ENCODE measurements at places on chromosomes 3 and 15.

DNA sequence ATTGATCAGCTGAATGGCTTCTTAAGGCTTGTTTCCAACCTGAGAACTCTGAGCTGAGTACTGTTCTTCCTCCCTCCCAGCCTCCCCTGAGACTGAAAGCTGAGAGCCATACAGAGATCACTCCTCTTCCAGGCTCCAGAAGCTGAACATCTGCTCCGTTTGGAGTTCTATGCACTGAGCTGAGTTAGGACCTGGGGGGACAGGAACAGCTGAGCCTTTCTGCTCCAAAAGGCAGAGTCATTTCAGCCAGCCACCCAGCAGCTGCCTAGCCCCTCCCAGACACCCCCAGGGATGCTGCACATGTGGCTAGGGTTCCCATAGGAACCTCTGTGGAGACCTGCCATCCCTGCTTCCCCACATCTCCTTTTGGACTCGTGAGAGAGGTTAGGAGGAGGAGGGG is 64.2 kb upstream of the GLCE start:
- DNase-seq = no peak

DNA sequence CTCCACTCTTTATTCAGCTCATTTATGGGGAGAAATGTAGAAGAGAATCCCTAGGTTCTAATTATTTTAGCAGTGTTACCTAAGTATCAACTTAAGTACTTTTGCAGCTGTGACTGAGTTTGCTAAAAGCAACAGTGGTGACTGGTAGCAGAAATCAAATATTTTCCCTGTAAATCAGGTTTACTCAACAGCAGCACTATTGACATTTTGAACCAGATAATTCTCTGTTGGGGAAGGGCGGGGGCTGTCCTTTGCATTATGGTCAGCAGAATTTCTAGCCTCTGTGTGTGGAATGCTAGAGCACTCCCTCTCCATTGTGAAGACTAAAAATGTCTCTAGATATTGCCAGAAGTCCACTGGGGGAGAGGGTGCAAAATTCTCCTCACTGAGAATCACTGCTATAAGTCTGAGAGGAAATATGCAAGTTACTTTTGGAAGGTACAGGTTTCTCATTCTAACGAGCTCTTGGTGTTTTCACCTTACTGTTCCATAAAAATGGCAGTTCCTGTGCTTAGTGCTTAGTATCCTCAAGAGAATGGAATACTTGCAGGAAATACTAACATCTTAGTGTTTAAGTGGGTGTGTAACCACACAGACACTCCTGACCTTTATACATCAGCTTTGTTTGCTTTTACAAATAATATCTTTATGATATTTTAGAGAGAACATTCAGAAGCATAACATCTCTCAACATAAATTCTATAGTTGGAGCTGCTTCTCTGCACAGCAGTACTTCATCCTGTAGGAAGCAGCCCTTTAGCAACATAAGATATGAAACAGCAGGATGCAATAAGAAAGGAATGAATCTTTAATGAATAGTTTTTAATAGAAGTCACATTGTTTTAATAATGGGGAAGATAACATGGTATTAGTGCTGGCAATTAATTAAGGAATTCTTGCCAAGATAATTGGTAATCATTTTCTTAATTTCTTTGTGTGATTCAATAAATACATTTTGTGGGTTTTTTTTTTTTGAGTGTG is 246.5 kb upstream of the GOLIM4 start:
- no peak for DNase-seq

- no peak for DNase-seq
Observed at GRCh38 chr3:138361561-138361971, 13.2 kb downstream of the MRAS start.

DNA sequence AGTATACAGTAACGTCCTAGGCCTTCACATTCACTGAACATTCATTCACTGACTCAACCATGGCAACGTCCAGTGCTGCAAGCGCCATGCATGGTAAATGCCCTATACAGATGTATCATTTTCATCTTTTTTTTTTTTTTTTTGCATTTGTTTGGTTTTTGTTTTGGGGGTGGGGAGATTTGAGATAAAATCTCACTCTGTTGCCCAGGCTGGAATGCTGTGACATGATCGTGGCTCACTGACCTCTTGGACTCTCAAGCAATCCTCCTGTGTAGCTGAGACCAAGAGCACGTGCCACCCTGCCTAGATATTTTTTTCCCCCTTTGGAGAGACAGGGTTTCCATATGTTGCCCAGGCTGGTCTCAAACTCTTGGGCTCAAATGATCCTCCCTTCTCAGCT is 37.4 kb downstream of the SUSD5 start:
- no peak for DNase-seq

DNA sequence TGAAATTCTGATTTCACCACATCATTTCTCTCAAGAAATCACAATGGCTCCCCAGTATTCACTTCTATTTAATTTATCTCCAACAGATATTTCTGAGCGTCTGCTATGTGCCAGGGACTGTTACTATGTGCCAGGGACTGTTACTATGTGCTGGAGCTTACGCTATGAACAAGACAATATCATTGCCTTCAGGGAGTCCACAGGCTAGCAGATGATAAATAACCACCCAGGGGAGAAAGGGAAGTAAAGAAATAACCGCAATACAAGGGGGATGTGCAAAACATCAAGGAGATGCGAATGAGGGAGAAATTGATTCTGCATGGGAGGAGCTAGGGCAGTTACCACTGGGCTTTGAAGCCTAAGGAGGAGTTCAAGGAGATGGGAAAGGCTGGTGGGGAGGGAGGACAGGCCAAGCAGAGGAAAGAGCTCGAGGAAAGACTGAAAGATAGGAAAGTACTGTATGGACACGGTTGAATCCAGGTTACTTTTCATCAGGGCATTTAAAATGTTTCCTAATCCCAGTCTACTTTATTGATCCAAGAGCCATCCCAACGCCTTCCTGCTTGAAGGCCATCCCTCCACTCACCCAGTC is 2.5 kb downstream of the THSD4 start:
- DNase-seq = no peak

DNA sequence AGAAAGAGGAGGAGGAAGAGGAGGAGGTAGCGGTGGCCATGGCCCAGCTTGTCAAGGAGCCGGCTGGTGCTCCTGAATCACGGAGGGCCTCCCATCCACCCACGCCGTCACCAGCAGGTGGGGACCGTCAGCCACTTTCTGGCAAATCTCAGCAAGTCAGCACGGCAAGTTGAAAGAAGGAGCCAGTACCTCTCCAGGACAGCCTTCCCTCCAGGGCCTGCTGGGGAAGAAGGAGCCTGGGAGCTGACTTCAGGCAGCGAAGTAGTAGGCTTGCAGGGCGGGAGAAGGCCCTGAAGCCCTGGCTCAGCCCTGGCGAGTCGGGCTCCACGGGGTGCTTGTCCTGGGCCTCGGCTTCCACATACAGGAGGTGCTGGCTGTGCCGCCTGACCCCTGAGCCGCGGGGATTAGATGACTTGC is 99.2 kb upstream of the TRPM1 start:
- no peak for DNase-seq

DNA sequence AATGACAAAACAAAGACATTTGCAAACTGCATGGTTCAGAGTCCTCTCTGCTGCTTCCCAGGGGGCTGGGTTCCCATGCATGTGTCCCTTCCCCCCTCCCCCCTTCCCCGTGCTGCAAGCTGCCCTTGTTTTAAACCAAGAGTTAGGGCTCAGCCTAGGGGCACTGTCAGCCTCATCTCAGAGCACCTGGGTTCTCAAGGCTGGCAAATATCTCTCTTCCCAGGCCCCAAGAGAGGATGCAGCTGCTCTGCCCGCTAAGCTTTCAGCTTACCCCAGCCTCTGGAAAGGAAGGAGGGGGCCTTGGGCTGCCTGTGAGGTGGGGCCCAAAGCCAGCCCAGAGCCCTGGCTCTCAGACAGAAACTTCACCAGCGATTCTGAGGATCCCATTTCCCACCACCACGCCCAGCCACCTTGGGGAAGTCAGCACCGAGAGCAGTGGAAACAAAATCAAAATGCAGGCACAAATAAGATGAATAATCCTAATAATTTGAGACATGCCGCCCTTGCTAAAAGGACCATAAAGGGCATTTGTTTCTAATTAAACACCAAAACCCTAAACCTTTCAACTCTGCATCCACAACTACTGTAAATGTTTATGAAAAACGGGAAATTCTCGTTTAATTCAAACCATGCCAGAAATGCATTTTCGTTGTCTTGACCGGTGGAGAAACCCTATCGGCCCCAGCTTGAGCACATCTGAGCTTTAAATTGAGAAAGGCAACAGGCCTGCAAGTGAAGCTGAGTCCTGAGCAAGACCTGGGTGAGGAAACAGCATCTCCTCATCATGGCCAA is 67.7 kb upstream of the WNT5A start:
- DNase-seq = no peak

GRCh38 chr3:194886836-194887235 is 201.2 kb downstream of the FAM43A start:
- DNase-seq = no peak

DNA sequence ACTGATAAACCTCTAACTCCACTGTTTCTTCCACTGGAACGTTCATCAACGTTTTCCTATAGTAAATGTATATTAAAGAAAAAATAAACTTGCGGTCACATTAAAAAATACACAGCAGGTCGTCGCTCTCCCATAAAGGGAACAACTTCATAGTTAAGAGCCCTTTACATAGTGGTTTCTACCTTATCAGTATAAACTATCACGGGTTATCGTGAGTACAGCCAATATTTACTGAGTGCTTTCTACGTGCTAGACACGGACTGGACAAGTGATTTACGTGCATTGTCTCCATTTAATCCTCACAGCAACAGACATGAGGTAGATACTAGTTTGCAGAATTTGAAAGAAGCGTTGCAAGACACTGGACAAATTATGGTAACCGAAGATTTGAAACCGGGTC is 964 bp upstream of the TASOR start:
- no peak for DNase-seq

- no peak for DNase-seq
Observed at GRCh38 chr15:77494073-77494867, 73.6 kb downstream of the HMG20A start.

DNA sequence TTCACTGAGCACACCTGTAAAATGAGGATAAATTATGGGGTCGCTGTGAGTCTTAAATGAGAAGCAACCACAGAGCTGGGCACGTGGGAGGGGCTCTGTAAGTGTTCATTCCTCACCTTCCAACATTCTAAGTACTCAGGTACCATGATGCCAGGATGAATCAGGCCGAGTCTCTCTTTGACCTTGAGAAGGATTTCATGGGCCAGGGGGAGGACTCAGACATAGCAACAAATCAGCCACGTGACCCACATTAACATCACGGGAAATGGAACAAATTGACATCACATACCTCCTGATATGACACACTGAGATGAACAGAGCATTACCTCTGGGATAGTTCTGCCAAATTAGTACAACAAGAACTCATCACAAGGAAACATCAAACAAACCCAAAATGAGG is 35.2 kb upstream of the USP3 start:
- no peak for DNase-seq

DNA sequence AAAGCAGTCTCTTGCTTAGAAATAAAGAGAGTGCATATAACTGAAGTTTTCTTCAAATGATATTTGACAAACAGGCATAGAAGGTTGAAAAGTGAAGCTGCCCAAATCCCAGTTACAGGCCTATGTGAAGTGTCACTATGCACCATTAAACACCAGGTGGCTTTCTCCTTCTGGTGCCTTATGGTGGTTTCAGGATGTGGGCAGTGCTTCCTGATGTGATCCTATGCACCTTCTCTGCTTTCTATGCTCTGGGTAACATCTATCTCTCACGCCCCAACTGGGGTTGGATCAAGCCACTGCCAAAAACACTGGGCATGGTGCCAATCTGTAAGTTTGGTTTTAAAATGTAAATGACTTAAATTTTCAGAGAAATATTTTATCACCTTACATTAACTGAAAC is 744.7 kb downstream of the TUSC7 start:
- no peak for DNase-seq

GRCh38 chr3:122003606-122004005 is 18.4 kb downstream of the ILDR1 start:
- DNase-seq = no peak

DNA sequence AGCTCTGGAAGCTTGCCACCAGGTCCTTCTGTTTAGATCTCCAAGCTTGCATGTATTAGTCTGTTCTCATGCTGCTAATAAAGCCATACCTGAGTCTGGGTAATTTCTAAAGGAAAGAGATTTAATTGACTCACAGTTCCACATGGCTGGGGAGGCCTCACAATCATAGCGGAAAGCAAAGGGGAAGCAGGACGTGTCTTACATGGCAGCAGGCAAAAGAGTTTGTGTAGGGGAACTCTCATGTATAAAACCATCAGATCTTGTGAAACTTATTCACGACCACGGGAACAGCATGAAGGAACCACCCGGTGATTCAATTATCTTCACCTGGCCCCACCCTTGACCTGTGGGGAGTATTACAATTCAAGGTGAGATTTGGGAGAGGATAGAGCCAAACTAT is 147.0 kb upstream of the PROK2 start:
- DNase-seq = no peak

- no peak for DNase-seq
Observed at GRCh38 chr3:138460536-138461205, 26.3 kb downstream of the ESYT3 start.

DNA sequence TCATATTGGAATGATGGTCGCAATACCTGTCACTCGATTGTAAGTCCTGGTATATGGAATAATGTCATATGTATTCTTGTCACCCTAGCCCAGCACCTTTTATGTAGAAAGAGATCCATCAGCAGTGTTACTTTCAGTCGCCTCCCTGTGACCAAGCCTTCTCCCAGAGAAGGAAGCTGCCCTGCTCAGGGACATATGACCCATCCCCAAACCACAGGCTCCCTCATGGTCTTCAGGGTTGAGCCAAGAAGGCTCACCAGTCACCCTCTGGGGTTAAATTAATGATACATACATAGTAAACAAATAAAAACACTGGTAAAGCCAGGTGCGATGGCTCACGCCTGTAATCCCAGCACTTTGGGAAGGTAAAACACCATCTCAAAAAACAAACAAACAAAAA is 4.6 kb upstream of the MFGE8 start:
- no peak for DNase-seq

DNA sequence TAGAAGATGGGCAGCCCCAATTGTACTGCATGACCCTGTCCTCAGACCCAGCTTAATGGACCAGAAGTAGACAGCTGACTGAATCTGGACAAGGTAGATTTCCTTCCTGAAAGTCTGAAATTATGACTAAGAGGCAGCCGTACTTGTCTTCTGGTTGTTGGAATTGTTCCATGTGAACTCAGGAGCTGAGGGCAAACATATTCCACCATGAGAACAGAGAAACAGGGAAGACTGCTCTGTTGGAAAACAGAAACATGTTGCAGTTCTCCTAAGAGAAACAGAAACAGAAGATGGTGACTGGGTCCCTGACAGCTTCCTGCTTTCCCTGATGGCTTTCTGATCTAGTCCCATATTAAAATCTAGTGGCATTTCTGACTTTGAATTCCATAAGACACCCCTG is 24.1 kb downstream of the POPDC2 start:
- no peak for DNase-seq

- DNase-seq = no peak
Observed at GRCh38 chr3:150446470-150446977, 38.4 kb downstream of the TSC22D2 start.

DNA sequence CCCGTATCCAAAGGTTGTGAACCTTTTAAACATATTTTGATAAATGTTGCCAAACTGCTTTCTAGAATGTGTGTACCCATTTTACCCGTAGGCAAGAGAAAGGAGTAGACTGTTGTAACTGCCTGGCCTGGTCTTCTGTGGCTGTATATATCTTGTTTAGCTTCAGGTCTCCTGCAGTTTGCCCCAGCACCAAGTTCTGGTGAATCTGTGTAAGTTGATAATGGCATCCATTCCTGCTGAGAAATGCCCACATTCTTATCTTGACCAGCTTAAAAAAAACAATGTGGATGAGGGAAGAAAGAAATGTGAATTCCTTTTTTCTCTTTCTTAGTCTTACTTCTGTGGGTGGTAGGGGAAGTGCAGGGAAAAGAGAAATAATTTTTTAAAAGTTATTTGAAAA is 53.3 kb upstream of the TLE3 start:
- DNase-seq = no peak
